Fibroblast of the aortic adventitia (primary cell): ENCODE measurements at places on chromosomes 1 and 21. TPM values are rescaled to one million over a fixed set of nuclear protein-coding genes. Genes with fewer than 3 reads are reported as not detected.

DNA sequence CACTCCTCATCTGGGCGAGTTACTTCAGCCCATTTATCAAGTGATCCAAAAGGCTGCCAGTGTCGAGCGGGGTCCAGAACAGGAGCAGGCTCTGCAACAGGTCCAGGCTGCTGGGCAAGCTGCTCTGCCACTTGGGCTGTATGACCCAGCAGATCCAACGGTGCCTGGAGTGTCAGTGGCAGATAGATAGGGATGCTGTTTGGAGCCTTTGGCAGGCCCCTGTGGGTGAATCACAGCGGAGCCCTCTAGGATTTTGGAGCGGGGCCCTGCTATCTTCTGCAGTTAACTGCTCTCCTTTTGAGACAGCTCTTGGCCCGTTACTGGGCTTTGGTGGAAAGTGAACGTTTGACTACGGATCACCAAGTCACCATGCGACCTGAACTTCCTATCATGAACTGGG is 7.5 kb downstream of the MMEL1 start:
- DNase-seq: no peak

- DNase-seq: no peak
These were observed 1.0 kb downstream of the TP53BP2 start for GRCh38 chr1:223844787-223845036.

GRCh38 chr1:116510361-116510760 is 60.5 kb downstream of the CD58 start:
- no peak for DNase-seq

DNA sequence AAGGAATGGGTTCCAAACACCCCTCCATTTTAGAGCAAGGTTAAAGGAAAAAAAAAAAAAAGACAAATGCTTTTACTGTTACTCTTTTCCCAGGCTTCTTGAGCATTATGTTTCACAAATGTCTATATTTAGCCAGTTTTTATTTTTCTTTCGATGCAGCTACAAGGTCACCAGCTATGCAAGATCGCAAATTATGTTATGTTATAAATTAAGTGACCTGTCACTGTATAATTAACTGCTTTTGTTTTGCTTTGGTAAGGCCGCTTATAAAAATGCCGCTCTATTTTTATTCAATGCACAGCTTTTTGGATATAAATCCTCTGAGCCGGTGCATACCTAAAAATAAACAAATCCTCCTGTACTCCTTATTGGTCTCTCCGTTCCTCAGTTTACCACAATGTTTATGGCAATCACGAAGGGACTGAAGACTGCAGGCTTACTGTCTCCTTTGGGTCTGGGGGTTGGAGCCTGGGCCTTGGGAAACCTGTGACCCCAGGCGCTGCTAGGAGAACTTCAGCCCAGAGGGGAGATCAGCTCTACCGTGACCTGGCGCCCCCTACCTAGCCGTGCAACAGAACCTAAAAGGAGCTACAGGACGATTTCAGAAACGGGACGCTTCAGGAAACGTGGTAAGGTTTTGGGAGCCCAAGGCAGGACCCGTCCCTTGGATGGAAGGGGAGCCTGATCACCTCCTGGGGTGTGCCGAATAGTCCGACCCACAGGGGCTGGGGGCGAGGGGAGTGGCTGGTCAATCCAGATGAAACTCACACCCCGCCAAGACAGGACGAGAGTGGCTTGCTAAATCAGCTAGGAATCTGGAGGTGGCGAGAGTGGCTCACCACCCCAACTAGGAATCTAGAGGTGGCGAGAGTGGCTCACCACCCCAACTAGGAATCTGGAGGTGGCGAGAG is 101.2 kb upstream of the CD55 start:
- no peak for DNase-seq

DNA sequence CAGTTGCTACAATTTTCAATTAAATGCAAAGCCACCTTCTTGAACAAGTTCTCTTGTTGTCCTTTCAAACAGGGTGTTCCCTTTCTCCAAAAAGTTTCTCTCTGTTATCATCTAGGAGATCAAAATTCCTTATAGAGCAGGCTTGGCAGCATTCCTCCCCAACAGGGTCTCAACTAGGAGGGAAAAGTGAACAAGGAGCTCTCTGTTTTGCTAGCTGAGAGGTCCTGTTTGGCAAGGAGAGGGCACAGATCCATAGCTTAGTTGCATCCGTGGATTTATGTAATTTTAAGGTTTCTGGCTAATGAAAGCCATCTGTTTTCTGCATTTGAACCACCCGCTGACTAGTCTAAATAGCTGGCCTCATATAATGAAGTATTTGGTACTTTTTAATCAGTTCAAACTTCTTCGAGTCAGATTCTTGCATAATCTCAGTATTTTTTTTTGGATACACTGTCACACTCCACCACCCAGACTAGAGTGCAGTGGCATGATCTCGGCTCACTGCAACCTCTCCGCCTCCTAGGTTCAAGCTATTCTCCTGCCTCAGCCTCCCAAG is 54.0 kb downstream of the APP start:
- DNase-seq: peak; percentile 83

GRCh38 chr21:25179116-25179515 is 428.2 kb downstream of the MRPL39 start:
- DNase-seq: peak; percentile 52

- no peak for DNase-seq
These were observed 1.3 kb upstream of the OLIG2 start for GRCh38 chr21:33024201-33025103.

Gene PGLYRP4
- not detected in 2 replicates for total RNA-seq

Gene FAM89A
- total RNA-seq: 2.0 and 13.4 TPM in 2 replicates

Gene SEC16B
- 1.6 and 4.8 TPM in 2 replicates for total RNA-seq
